Endothelial cell of coronary artery (primary cell): ENCODE measurements at places on chromosomes 5 and 9. TPM values are rescaled to one million over a fixed set of nuclear protein-coding genes. Genes with fewer than 3 reads are reported as not detected.

The SLC6A3 gene
- not detected in 2 replicates for total RNA-seq

The OLFM1 gene
- 0.18 and 0.56 TPM in 2 replicates for total RNA-seq

The HSD17B3 gene
- not detected in 2 replicates for total RNA-seq

The OR1L8 gene
- total RNA-seq, result under 0.01 and 0.09 TPM in 2 replicates

The ACTL7A gene
- total RNA-seq, result not detected in 2 replicates

The PCDHGA11 gene
- 7.2 and 10.1 TPM in 2 replicates for total RNA-seq

The TRIM36 gene
- total RNA-seq, result 0.36 and 0.66 TPM in 2 replicates

The LECT2 gene
- not detected in 2 replicates for total RNA-seq

The SEMA6A gene
- 0.47 and 0.54 TPM in 2 replicates for total RNA-seq

The FABP6 gene
- not detected in 2 replicates for total RNA-seq

The SPEF2 gene
- 1.1 and 1.3 TPM in 2 replicates for total RNA-seq

The CDC20B gene
- total RNA-seq, result not detected in 2 replicates

The SHB gene
- total RNA-seq, result 13.2 and 28.9 TPM in 2 replicates

The BHMT2 gene
- 0.09 TPM in 2 replicates for total RNA-seq

The CBY3 gene
- 0.09 and 0.18 TPM in 2 replicates for total RNA-seq

The MUSK gene
- total RNA-seq, result under 0.01 TPM in 1 of 2 replicates, not detected in the other
